ENCODE measurements at places on chromosomes 1 and 21.
A peak's percentile ranks its signal among the peaks of the same experiment; 100 is the strongest.

DNA sequence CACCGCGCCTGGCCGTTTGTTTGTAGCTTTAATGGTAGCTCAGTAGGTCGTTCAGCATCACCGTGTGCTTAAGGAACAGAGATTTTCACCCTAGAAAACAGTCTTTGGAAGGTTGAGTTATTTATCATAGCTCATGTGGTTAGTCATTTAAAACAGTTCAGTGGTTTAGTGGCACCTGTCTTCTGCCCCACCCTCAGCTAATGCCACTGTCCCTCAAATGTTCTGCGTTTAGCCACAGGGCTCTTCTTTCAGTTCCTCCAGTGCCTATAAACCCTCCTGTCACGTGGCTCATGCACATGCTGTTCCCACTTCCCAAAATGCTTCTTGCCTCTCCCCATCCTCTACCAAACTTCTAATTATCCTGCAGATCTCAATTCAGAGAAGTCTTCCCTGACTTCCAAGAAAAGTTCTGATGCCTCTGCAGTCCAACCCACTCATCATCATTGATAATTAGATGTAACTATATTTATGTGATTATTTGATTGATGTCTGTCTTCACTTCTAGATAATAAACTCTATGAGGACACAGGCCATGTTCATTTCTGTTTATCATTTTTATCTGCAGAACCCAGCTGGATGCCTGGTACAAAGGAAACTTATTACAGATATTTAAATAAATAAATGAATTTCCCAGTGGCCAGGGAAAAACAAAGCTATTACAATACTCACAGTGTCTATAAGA, 14.4 kb upstream of the DIPK1A start:
- H3K4me1 ChIP-seq, result peaks cover 12% of the 10 kb centered on the region
- H3K27me3 ChIP-seq, result peaks cover 3% of the 10 kb centered on the region
- no peak for DNase-seq
- no peak overlapping the region for H3K27ac ChIP-seq
- no peaks in the 10 kb centered on the region for H3K36me3 ChIP-seq

DNA sequence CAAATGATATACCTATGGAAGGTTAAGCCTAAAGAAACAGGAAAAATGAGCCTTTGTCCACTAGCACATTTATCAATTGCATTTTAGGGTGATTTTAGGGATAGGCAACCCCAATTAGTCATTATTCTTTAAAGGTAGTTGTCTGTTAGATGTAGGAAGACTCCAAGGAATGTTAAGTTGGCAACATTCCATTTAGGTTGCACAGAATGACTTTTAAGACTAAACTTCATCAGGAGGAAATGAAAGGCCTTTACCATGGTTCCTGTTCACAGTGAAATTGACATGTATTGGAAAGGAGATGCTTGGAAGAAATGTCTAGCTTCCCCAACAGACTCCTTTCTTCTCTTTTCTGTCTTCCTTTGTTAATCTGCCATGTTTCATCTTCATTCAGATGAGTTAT, 1.6 kb upstream of the APOBEC4 start:
- no peak for DNase-seq
- no peaks in the 10 kb centered on the region for H3K36me3 ChIP-seq
- no peaks in the 10 kb centered on the region for H3K27me3 ChIP-seq
- H3K4me1 ChIP-seq, result peaks cover 32% of the 10 kb centered on the region
- no peak overlapping the region for H3K27ac ChIP-seq
- H3K4me3 ChIP-seq, result no peak overlapping the region

GRCh38 chr1:231315887-231316286, 21.8 kb downstream of the EXOC8 start:
- H3K27ac ChIP-seq, result no peak overlapping the region
- H3K36me3 ChIP-seq, result no peaks in the 10 kb centered on the region
- peaks cover 3% of the 10 kb centered on the region for H3K27me3 ChIP-seq
- peak; percentile 42 for DNase-seq
- H3K4me3 ChIP-seq, result no peak overlapping the region

- no peaks in the 10 kb centered on the region for H3K36me3 ChIP-seq
- peaks cover 1% of the 10 kb centered on the region for H3K27me3 ChIP-seq
- no peak overlapping the region for H3K4me3 ChIP-seq
- peak; percentile 66 for DNase-seq
- no peaks in the 10 kb centered on the region for H3K4me1 ChIP-seq
- no peak overlapping the region for H3K27ac ChIP-seq
Observed at GRCh38 chr1:28775121-28775942, 36.6 kb upstream of the OPRD1 start.

DNA sequence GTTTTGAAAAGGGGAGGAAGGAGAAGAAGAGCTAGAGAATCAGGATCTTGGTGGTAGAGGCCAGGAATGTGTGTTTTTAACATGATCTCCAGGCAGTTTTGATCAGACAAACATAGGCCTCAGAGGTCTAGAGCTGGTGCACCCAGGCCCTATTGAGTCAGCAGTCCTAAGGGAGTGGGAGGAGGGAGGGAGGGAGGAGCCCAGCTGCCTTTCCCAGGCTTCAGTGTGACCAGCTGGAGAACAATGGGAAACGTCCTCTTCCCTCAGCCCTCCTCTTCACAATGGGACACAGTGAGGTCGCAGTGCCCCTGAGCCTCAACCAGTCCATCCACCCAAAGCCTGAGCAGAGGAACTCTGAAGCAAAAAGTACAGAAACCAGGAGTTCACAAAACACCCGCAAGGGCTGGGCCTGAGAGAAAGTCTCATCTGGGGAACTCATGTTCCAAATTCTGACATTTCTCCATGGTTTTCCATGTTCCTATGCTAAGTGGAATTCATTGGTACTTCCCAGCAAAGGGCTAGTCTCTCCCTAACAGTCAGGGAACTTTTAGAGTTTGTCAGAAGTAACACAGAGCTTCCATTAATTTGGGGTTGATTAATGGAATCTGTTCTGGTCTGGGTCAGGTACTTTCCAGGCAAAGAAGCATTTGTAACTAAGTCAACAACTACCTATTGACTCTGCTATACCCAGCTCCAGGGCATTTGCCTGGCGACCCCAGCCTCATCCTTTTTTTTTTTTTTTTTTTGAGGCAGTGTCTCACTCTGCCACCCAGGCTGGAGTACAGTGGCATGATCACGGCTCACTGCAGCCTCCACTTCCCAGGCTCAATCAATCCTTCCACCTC, 37.5 kb downstream of the ELAPOR1 start:
- peak overlapping the region; percentile 11 for H3K27ac ChIP-seq
- peak; percentile 37 for DNase-seq
- H3K27me3 ChIP-seq, result peaks cover 2% of the 10 kb centered on the region
- peaks cover 6% of the 10 kb centered on the region for H3K4me1 ChIP-seq

DNA sequence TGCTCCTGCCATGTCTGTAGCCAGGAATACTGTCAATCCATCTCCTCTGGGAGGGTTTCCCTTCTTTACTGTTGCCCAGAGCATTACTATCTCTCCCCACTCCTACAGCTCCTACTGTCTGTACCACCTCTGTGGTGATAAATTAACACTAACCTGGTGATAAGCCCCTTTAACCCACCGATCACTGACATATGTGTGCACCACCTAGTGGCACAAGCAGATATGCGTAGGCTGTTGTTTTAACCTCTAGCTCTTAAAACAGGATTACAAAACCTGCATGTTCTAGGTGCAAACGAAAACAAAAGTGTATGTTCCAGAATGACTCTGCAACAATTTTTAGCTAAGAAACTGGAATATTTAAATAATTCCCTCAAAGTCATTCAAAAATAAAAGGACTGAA, 93.9 kb upstream of the BEND5 start:
- peaks cover 16% of the 10 kb centered on the region for H3K4me1 ChIP-seq
- no peak overlapping the region for H3K27ac ChIP-seq
- no peaks in the 10 kb centered on the region for H3K36me3 ChIP-seq
- DNase-seq, result no peak

DNA sequence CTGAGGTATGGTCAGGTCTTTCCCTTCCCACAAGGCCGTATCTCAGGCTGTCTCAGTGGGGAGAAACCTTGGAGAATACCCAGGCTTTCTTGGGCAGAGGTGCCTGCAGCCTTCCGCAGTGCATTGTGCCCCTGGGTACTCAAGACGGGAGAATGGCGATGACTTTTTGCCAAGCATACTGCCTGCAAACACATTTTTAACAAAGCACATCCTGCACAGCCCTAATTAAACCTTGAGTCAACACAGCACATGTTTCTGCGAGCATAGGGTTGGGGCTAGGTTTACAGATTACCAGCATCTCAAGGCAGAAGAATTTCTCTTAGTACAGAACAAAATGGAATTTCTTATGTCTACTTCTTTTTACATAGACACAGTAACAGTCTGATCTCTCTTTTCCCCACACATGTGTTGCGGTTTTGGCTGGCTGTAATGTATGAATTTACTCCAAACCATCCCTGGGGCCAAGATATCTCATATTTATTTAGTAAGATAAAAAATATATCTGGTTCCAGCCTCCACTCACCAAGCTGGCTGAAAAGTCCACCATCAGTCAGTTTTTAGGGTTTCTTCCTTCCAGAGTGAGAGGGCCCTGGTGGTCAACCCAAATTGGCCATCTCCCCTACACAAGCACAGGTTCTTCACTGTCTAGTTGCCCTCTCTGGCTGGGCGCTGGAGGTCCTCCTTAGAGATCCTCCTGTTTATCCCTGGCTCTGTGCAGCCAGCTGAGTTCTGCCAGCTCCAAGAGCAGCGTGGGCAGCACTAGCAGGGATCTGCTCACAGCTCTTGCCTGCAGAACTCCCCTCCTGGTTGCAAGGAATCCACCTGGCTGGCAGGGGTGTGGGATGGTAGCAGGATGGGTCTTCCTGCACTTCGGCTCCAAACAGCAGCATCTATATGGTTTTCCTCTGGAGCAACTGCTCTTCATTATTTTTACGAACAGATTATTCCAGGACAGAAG, 2.6 kb downstream of the FAAH start:
- peaks cover 9% of the 10 kb centered on the region for H3K4me1 ChIP-seq
- peaks cover 15% of the 10 kb centered on the region for H3K36me3 ChIP-seq
- no peak overlapping the region for H3K4me3 ChIP-seq
- peaks cover 21% of the 10 kb centered on the region for H3K27me3 ChIP-seq
- DNase-seq, result no peak

GRCh38 chr21:15061747-15062605, 2.8 kb downstream of the NRIP1 start:
- H3K36me3 ChIP-seq, result peaks cover 12% of the 10 kb centered on the region
- peaks cover 14% of the 10 kb centered on the region for H3K27me3 ChIP-seq
- peak overlapping the region; percentile 96 for H3K4me3 ChIP-seq
- H3K27ac ChIP-seq, result peak overlapping the region; percentile 94
- DNase-seq, result no peak

DNA sequence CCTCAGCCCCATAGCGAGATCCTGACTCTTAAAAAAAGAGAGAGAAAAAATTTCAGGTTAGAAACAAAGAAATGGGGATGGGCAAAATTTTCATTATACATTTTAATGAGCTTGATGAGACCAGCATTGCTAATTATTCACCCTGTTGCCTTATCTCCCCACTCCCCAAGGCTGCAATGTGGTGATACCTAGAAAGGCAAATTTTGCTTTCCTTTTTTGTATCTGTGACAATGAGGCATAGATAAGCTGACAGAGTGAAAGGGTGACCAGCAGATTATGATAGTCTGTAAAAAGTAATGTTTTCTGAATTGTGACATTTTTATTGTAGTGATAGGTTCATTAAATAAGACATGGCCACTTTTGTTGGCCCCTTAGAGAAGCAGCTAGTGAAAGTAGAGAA, 12.9 kb downstream of the SRRM1 start:
- H3K27ac ChIP-seq, result no peak overlapping the region
- H3K36me3 ChIP-seq, result peaks cover 56% of the 10 kb centered on the region
- DNase-seq, result no peak
- H3K27me3 ChIP-seq, result no peaks in the 10 kb centered on the region
- H3K4me3 ChIP-seq, result no peak overlapping the region
- H3K4me1 ChIP-seq, result no peaks in the 10 kb centered on the region

DNA sequence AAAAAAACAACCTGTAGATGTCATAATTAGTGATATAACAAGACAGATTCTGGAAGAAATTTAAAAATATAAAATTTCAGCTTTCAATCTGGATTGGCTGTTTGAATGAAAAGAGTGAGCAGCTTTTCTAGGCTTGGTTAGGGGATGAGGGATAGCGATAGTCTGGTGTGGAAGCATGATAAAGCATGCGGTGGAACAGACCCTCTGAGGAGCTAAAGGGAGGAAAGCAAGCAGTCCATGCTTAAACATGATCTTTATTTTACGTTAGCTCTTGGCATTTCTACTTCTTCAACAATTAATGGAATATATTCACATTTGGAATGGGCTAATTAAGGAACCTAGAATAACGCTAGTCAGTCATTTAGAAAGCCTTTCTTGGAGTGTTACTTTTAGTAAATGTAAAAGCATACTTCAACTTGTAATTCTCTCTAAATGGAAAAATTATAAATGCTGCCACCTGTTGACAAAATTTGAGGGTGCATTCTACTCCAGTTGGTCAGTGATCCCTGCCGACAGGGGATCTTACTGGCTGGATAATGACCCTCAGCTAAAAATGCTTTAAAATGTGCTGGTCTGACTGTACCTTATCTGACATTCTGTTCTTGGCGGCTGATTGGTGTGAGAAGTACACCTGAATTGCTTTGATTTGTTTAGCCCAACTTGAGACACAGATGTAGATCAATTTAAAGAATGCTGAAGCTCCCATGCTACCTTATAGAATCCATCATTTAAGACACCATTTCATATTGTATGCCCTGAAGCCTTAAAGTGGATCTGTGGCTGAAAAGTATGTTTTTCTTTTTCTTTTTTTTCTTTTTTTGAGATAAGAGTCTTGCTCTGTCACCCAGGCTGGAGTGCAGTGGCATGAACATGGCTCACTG, 61.2 kb downstream of the AK4 start:
- H3K36me3 ChIP-seq, result peaks cover 4% of the 10 kb centered on the region
- no peak overlapping the region for H3K4me3 ChIP-seq
- H3K4me1 ChIP-seq, result peaks cover 2% of the 10 kb centered on the region
- H3K27ac ChIP-seq, result no peak overlapping the region
- peaks cover 2% of the 10 kb centered on the region for H3K27me3 ChIP-seq
- peak; percentile 44 for DNase-seq

GRCh38 chr1:202998836-202999750, 8.1 kb upstream of the TMEM183A start:
- H3K4me3 ChIP-seq, result no peak overlapping the region
- peaks cover 4% of the 10 kb centered on the region for H3K27me3 ChIP-seq

GRCh38 chr1:55155522-55155921, 59.6 kb downstream of the USP24 start:
- DNase-seq, result no peak
- no peak overlapping the region for H3K4me3 ChIP-seq
- peaks cover 16% of the 10 kb centered on the region for H3K36me3 ChIP-seq
- no peak overlapping the region for H3K27ac ChIP-seq

GRCh38 chr1:232728507-232729263, 76.5 kb upstream of the MAP10 start:
- DNase-seq, result no peak
- H3K27me3 ChIP-seq, result no peaks in the 10 kb centered on the region
- H3K27ac ChIP-seq, result no peak overlapping the region
- H3K4me3 ChIP-seq, result no peak overlapping the region
- peaks cover 17% of the 10 kb centered on the region for H3K4me1 ChIP-seq

GRCh38 chr1:50966991-50967390, 3.1 kb upstream of the CDKN2C start:
- H3K27me3 ChIP-seq, result peaks cover 11% of the 10 kb centered on the region
- H3K4me3 ChIP-seq, result no peak overlapping the region
- H3K4me1 ChIP-seq, result peaks cover 7% of the 10 kb centered on the region
- H3K27ac ChIP-seq, result no peak overlapping the region
- DNase-seq, result no peak

GRCh38 chr1:73907051-73907450, 290.9 kb downstream of the LRRIQ3 start:
- no peak for DNase-seq
- H3K4me3 ChIP-seq, result no peak overlapping the region
- H3K27ac ChIP-seq, result no peak overlapping the region
- H3K36me3 ChIP-seq, result no peaks in the 10 kb centered on the region
- no peaks in the 10 kb centered on the region for H3K4me1 ChIP-seq
- no peaks in the 10 kb centered on the region for H3K27me3 ChIP-seq
